ENCODE measurements at places on chromosomes 3 and 15. TPM values are rescaled to one million over a fixed set of nuclear protein-coding genes. Genes with fewer than 3 reads are reported as not detected.
A peak's percentile ranks its signal among the peaks of the same experiment; 100 is the strongest.

- DNase-seq = no peak
These were observed 928.5 kb upstream of the ROBO1 start for GRCh38 chr3:80696280-80696679.

Gene CCDC54
- not detected for total RNA-seq

DNA sequence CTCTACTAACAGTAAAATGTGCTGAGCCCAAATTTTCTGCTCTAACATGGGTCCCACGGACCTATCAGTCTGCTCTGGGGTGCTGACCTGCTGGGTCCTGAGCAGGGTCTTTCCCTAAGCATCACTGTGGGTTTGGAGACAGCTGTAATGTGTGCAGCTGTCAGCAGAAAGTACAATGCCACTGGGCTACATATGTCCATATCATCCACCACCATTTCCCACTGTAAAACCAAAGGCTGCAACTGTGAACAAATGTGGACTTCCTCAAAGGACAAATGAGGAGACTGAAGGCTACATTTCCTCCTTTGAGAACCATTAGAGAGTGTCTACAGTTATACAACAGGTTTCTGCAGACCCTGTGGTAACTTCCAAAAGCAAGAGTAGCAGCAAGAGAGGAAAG is 33.8 kb upstream of the IP6K2 start:
- DNase-seq = no peak

- peak; percentile 45 for DNase-seq
These were observed 20.7 kb downstream of the POPDC2 start for GRCh38 chr3:119639494-119640350.

Data from activated CD4-positive, alpha-beta memory T cell treated with anti-CD3 and anti-CD28 coated beads for 36 hours (primary cell).